ENCODE measurements at places on chromosomes 16 and 17. TPM values are rescaled to one million over a fixed set of nuclear protein-coding genes. Genes with fewer than 3 reads are reported as not detected.

Gene PNMT
- 1.3 TPM for total RNA-seq

Gene ARHGAP44
- total RNA-seq, result 8.9 TPM

Gene RNF227
- total RNA-seq, result 3.7 TPM

DNA sequence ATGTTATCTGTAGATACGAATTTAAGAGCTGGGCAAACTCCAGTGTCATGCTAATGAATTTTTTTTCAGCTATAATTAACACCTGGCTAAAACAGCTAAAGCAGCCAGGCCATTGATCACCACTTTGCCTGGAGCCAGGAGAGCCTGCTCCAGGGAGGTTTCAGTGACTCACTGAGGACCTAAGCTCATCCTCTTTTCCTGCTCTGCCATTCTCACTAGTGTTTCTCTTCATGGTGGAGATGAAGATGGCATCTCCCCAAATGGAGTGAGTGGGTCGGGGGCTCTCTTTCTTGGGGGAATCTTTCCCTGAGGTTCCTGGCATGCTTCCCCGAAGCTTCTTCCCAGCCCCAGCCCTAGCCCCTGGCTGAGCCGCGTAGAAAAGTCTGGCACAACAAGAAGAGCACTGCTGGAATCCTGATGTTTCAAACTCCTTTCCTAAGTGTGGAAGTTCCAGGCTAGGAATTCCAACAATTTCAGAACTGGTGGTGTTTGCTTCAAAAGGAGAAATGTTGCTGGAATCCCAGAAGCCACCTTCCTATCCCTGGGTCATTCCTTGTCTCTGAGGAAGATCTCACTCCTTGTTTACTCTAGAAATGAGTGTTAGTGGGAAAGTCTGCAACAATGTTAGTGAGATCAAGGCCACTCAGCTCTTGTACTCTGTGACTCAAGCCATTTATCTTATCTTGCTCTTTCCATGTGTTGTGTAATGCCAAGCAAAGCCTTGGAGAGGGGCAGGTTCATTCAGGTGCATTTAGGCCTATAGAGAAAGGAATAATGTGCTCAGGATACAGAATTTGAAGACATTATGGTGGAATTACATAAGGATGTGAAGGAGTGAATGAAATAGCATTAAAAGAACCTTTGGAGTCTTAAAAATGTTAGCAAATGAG, 26.0 kb upstream of the B4GALNT2 start:
- H3K36me3 ChIP-seq, result no peaks in the 10 kb centered on the region
- H3K4me1 ChIP-seq, result no peaks in the 10 kb centered on the region
- H3K4me3 ChIP-seq, result no peak overlapping the region
- H3K27me3 ChIP-seq, result no peaks in the 10 kb centered on the region
- no peak for DNase-seq
- H3K27ac ChIP-seq, result no peak overlapping the region

All from ovary (tissue), 10 donors.